ENCODE measurements at places on chromosomes 16 and 17.

GRCh38 chr16:77780378-77780837 lies 8.0 kb upstream of the VAT1L start:
- no peak for DNase-seq

DNA sequence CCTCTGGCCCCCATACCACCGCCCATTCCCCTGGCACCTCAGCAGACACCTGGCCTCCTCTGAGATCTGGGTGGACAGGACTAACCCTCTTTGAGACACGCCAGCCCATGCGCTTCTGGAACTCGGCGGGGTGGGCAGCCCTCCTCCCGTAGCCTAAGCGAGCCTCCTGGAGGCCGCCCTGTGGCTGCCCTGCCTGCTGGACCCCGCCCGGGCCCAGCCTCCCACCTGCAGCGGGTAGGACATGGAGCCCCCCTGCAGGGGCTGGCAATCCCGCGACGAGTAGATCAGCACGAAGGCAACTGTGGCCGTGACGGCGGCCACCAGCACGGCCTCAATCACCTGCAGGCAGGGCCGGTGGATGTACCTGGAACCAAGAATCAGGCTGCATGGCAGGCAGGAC lies 8.2 kb upstream of the CCDC154 start:
- no peak for DNase-seq

DNA sequence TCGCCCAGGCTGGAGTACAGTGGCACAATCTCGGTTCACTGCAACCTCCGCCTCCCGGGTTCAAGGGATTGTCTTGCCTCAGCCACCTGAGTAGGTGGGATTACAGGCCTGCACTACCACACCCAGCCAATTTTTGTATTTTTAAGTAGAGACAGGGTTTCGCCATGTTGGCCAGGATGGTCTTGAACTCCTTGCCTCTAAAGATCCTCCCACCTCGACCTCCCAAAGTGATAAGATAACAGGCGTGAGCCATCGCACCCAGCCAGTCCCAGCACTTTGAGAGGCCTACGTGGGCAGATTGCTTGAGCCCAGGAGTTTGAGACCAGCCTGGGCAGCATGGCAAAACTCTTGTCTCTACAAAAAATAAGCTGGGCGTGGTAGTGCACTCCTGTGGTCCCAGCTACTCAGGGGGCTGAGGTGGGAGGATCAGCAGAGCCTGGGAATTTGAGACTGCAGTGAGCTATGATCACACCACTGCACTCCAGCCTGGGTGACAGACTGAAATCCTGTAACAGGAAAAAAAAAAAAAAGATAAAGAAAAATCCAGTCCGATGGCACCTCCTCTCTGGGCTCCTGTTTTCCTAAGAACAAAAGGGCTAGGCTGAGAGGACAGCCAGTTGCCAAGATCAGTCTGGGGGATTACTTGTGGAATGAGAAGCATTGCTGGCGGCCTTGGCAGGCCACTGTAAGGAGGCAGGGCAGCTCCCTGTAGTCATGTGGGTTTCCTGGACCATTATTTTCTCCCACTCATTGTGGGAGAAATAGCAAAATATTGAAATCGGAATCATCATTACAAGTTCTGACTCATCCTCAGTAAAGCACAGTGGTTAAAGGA lies 3.0 kb upstream of the PIPOX start:
- DNase-seq, result no peak

GRCh38 chr16:77960766-77961165 lies 61.6 kb upstream of the CLEC3A start:
- DNase-seq, result no peak

DNA sequence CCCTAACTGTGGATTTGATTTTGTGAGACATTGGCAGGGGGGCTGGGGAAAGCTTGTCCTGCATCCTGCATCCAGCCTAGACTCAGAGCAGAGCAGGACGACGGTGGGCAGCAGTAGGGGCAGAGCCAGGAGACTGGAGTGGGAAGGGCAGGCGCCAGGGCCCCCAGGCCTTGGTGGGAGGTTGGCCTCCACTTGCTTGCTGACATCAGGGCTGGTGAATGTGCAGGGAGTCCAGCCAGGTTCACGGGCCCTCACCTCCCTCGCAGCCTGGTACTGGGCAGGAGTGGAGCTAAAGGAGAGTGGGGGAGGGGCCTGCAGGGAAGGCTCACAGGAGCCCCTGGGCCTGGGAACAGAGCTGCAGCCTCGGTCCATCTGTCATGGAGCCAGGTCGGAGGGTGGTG lies 2.2 kb upstream of the SMTNL2 start:
- no peak for DNase-seq

- no peak for DNase-seq
These were observed 22.6 kb downstream of the C17orf67 start for GRCh38 chr17:56810891-56811775.

DNA sequence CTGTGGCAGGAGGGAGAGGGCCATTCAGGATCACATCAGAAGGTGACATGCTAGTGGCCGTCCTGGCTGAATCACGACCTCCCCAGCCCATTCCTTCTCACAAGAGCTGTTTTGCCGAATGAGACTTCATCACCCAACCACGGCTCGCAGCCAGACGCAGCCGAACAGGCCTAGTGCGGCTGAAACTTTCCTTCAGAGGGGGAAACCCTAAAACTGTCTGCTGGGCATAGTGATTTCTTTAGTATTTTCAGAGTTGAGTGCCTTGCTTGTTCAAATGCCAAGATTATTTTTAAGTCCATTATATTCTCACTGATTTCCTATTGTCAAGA lies 343.7 kb downstream of the CPPED1 start:
- DNase-seq, result no peak

- no peak for DNase-seq
These were observed 236.7 kb downstream of the ZFHX3 start for GRCh38 chr16:72811188-72811720.

DNA sequence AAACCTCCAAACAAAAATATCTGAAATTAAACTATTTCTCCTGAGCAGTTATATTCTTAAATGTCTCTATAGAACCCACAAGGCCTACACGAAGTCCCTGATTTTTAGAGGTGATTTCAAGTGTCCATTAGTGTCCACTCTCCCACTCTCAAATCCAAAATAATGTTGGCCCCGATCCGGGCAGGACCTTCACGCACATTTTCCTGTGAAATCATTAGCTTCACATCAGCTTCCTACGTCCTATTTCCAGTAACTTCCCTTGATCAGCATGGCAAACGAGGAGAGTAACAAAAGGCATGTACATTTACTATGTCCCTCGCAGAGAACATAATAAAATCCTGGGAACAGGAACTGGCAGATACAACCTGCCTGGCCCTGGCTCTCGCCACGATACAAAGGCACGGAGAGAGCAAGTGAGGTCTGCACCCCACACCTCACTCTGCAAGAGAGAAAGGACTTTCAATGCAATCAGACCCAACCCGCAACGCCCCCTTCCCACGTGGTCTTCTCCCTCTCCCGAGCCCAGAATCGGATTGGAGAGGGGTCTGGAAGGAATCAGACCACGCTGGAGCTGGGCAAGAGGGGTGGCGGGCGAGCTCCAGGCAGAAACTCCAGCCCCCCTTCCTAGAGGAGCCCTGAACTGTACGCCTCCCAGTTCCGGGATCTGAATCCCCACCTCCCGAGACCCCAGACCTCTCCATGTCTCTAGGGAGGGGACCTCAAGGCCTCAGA lies 17.5 kb upstream of the C17orf78 start:
- no peak for DNase-seq

GRCh38 chr16:76360404-76360803 lies 83.2 kb downstream of the CNTNAP4 start:
- DNase-seq, result no peak

DNA sequence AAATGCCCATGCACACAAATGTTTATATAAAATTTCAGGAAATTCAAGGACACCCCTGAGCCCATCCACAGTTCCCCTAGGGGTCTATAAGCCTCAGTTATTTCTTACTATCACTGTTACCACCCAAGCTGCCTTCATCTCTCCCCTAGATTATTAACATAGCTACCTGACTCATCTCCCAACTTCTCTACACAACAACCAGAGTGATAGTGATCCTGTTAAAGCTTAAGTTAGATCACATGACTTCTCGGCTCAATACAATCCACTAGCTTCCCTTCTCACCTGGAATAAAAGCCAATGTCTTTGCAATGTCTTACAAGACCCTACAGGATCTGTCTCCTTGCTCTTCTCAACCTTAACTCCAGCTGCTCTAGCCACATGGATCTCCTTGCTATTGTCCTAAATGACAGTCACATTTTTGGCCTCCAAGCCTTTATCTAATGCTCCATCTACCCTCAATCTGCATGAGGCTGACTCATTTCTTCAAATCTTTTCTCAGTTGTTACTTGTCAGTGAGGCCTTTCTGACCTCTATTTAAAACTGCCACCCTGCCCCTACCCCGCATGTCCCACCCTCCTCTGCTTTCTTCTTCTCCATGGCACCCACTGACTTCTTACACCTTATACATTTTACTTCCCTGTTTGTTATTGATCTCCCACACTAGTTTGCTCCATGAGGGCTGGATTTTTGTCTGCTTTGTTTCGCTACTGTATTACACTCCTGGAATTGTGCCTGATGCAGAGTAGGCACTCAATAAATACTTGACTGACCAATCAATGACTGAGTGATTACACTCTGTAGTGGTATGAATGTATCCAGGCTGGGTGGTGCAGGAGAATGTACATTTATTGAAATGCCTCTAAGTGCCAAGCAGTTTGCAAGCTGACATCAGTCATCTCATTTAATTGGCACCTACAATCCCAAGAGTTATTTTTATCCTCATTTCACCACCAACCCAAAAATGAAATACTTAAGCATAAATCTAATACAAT lies 5.2 kb upstream of the LIG3 start:
- DNase-seq, result no peak

DNA sequence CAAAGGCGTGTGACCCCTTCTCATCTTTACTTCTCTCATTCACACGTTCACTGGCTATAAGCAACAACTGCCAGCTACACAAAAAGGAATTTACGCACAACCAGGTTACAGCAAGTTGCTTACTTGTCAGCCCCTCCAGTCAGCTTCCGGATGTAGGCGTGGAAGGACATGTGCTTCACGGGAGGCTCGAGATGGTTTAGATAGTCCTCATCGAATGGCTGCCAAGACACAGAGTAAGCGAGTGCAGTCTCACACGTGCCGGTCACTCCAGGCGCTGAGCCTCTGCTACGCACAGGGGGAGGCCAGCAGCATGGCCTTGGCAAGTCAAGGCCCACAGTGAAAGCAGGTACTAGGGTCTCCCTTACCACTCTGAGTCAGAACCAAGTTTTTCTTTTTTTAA lies 28.3 kb downstream of the NPLOC4 start:
- DNase-seq, result no peak

- DNase-seq, result no peak
These were observed 2.5 kb downstream of the IRX6 start for GRCh38 chr16:55326261-55327092.

DNA sequence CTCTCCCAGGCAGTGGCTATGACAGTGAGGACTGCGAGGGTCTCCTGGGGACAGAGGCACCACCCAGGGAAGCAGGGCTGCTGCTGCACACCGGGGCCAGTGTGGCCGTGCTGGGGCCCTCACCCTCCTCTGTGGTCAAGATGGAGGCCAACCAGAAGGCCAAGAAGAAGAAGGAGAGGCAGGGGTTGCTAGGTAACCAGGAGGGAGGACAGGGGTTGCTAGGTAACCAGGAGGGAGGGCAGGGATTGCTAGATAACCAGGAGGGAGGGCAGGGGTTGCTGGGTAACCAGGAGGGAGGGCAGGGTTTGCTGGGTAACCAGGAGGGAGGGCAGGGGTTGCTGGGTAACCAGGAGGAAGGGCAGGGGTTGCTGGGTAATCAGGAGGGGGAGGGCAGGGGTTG lies 55.2 kb downstream of the ACTG1 start:
- no peak for DNase-seq

GRCh38 chr16:49588729-49589384 lies 215.3 kb downstream of the C16orf78 start:
- no peak for DNase-seq

GRCh38 chr16:20175358-20175757 lies 101.7 kb upstream of the GPR139 start:
- no peak for DNase-seq

DNA sequence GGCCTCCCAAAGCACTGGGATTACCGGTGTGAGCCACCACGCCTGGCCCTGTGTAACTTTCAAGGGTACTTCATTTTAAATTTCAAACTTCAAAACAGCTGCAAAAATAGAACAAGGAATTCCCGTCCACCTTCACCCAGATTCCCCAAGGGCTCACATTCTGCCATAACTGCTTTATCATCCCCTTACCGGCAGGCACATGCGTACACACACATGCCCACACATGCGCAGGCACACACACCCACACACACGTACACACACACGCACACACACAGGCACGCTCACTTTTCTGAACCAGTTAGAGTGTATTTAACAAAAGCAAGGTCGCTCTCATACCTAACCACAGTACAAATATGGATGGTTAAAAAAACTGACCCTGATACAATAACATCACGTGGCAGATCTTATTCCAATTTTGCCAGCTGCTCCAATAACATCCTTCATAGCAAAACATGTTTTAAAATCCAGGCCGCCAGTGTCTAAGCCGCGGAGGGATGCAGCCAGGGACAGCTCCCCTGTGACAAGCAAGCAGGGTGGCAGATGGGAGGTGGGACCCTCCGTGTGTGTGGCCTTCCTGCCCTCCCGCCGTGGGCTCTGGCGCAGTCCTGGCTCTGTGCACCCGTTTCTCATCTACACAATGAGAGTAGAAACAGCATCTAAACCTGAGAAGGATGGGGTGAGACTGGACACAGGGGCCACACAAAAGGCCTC lies 23.1 kb downstream of the PDIA2 start:
- DNase-seq, result no peak

DNA sequence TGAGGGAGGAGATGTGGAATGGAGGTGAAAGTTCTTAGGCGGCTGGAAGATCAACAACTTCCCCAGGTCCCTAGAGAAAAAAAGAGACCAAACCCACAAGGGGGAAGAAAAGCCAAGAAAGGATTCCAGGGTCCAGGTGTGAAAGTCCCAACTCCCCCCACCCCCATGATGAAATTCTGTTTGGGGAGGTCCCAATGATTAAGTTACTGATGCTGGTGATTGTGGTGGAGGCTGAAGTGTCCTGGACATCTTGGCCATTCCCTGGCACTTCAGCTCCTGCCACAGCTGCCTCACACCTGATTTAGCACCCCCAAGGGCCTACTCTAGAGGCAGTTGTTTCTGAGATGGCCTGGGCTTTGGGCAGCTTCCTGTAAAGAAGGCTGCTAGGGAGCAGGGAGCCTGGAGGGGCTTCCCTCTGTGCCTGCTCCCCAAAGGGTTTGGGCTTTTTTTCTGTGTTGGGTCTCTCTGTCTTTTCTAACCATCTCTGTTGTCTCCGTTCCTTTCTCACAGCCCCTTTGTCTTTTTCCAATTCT lies 13.1 kb downstream of the HOXB4 start:
- DNase-seq, result no peak

GRCh38 chr16:25950586-25951281 lies 259.0 kb downstream of the HS3ST4 start:
- no peak for DNase-seq

Measured in NCI-H1436 treated with DMSO at 0.1 percent for 48 hours (cell line).